ENCODE measurements at places on chromosomes 7 and 10.

DNA sequence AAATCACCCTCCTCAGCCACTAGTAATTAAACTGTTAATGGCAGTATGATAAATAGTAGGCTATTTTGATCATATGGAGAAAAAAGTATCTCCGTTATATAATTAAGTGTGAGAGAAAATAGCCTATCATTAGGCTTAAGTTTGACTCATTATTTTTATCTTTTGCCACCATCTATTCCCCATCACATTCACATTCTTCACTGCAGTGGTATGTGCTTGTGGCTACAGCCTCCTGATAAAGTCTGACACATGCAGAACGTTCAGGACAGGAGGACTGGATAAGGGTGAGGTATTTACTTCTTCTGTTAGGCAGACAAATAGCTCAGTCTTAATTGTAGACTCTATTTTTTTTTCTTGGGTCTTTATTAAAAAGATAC lies 5.8 kb downstream of the NEBL start:
- peak; percentile 85 for DNase-seq

DNA sequence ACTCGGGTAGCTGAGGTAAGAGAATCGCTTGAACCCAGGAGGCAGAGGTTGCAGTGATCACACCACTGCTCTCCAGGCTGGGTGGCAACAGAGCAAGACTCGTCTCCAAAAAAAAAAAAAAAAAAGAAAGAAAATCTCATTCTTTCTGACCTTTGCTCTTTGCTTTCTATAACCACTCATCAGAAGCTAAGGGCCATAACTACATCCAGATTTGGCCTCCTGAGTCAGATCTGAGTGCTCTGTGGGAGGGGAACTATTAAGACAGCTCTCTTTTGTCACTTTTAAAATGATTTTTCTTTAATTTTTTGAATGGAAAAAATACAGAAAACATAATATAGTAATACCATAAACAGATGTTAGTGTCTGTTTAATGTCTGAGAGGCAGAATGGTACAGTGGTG lies 210.1 kb downstream of the KIAA1217 start:
- no peak for DNase-seq

- no peak for DNase-seq
Observed at GRCh38 chr7:106480161-106480579, 180.8 kb downstream of the CCDC71L start.

GRCh38 chr10:120861178-120861855 lies 10.2 kb downstream of the WDR11 start:
- no peak for DNase-seq

DNA sequence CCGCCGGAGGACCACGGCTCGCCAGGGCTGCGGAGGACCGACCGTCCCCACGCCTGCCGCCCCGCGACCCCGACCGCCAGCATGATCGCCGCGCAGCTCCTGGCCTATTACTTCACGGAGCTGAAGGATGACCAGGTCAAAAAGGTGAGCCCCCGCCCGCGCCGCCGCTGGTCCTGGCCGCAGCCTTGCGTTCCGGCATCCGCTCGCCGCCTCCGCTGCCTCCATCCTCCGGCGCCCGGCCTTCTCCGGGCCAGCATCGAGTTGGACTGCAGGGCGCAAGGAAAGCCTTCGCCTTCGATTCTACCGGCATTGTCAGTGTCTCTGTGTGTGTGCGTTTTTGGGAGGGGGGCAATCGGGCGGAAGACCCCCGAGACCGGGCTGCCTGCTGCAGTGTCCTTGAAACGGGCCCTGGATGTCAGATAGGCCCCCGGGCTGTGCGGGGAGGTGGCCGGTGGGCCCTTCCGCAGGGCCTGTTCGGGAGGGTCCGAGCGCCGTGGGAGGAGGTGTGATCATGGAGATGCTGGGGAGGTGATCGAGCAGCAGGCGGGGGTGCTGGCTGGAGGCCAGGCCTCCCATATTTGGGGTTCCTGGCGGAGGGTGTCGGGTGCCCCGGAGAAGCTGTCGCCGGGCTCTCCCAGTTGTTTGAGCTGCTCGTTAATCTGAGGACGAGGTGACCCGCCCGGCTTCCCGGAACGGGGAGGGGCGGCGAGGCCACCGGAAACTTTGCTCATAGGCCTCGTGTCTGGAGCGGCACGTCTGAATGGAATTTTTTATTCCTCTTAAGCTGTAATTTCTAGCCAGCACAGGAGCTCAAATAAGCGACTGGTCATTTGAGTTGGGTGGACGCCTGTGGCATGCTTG lies 40.8 kb downstream of the HK1 start:
- peak; percentile 65 for DNase-seq

DNA sequence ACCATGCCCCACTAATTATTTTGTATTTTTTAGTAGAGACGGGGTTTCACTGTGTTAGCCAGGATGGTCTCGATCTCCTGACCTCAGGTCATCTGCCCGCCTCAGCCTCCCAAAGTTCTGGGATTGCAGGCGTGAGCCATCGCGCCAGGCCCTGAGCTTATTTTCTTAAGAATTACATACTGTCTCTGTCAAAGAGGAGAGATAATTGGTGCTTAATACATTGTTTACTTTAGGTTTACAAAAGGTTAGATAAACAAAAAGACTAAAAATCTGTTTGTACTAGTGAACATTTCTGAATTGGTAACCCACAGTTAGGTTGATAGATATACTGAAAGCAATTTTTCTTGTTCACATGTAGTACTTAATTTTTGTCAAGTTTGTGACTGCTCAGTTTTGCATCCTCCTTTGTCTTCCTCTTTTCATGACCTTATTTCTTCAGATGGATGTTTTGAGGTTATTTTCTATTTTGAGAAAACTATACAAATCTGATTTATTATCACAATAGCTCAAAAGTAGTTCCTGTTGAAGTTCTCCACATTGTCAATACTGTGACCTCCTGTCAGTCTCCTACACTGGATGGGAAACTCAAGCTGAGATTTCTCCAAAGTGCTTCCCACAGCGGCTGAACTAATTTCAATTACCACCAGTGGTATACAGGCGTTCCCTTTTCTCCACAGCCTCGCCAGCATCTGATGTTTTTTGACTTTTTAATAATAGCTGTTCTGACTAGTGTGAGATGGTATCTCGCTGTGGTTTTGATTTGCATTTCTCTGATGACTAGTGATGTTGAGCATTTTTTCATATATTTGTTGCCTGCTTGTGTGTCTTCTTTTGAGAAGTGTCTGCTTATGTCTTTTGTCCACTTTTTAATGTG lies 22.5 kb downstream of the HHEX start:
- no peak for DNase-seq

DNA sequence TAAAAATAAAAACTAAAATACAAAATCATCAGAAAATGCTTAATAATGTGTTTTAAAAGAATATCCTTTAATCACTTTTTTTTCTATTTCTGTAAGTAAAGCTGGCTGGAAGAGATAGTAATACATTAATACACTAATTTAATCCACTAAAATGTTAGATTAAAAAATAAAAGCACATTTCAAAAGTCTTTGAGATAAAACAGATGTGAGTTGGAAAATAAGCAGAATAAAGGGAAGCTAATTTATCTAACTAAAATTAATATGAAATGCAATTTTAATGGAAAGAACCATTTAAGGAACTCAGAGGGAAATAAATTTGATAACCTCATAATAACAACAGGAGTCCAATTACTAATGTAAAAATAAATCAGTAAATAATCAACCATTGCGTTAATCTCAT lies 774.8 kb upstream of the MBL2 start:
- DNase-seq, result no peak

- DNase-seq, result no peak
Observed at GRCh38 chr10:58854811-58855210, 321.6 kb upstream of the PHYHIPL start.

GRCh38 chr7:82224529-82224928 lies 219.0 kb downstream of the CACNA2D1 start:
- DNase-seq, result no peak

GRCh38 chr7:46932306-46932675 lies 649.6 kb downstream of the TNS3 start:
- no peak for DNase-seq

- DNase-seq, result no peak
Observed at GRCh38 chr10:118669020-118669791, 73.8 kb upstream of the PRLHR start.

DNA sequence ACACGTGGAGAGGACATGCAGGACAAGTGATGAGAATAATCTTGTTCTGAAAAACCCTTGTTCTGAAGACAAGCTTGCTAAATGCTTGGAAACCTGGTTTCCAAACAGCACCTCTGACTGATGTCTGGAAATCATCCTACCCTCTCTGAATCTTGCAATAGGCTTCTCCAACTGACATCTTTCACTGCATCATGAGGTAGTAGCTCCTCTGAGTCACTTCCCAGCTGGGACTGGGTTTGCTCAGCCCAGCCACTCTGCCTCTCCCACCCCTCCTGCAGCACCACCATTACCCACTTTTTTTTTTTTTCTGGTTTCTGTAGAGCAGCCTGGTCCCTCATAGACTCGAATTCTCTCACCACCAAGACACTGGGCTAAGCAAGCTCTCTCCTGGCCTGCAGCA lies 919.8 kb downstream of the GRID1 start:
- DNase-seq, result peak; percentile 63

DNA sequence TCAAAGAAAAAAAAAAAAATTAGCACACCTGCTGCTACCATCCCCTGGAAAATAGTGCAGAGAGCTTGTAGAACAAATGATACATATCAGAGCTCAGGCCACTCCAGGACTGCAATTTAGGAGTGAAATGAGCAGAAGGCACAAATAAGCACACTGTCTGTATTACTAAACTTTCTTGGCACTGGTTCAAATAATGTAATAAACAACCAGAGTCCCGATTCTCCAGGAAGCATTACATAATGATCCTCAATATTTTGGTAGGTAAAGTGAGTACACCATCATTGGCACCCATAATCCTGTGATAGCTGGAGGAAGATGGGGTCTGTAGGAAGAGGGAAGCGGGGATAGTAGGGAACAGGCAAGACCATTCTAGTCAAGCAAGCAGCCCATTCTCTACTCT lies 74.3 kb downstream of the SVOPL start:
- DNase-seq, result no peak

- peak; percentile 12 for DNase-seq
Observed at GRCh38 chr7:139799586-139799985, 21.8 kb upstream of the HIPK2 start.

- DNase-seq, result peak; percentile 49
Observed at GRCh38 chr10:43845121-43845520, 196.4 kb upstream of the ZNF32 start.

- DNase-seq, result no peak
Observed at GRCh38 chr10:110324805-110325280, 20.1 kb upstream of the SMNDC1 start.

GRCh38 chr10:128721963-128722445 lies 595.8 kb upstream of the MKI67 start:
- peak; percentile 29 for DNase-seq

DNA sequence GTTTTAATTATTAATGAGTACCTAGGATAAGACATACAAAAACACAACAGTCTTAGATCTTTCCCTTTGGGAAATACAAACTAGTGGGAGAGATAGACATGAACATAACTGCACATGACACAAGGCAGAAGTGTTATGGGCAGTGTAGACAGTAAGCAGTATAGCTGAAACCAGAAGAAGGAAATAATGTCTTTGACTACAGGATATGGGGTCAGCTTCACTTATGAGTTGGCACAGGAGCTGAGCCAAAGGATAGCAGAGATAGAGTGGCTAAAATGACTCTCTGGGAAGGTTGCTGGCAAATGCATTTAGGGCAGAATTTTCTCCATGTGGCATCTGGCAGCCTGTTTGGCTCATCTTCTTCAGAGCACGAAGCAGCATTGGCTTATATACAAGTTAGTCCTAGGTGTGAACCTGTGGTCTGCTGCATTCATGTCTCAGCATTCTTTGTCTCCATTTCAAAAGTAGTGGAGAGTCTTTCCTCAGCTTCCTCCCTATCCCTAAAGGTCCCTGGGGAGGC lies 60.3 kb upstream of the FEZF1 start:
- DNase-seq, result no peak

DNA sequence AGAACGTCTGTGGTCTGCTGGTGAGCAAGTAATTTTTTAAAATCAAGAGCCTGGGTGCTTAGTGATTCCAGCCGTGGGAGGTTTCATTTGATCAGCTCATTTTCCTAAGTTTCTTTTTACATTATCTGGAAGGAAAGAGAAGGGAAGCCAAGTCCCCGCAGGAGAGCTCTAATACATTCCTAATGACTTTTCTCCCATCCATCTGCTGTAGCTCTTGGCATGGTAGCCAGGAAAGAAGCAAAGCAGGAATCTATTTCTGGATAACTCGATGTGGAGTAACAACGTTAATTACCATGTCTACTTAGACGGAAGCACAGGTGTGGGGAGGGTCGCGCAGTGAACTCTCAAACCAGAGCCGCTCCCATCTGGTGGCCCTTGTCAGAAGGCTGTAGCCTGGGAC lies 121.9 kb downstream of the PAXIP1 start:
- no peak for DNase-seq

- peak; percentile 51 for DNase-seq
Observed at GRCh38 chr10:132848291-132848701, 62.3 kb upstream of the NKX6-2 start.

DNA sequence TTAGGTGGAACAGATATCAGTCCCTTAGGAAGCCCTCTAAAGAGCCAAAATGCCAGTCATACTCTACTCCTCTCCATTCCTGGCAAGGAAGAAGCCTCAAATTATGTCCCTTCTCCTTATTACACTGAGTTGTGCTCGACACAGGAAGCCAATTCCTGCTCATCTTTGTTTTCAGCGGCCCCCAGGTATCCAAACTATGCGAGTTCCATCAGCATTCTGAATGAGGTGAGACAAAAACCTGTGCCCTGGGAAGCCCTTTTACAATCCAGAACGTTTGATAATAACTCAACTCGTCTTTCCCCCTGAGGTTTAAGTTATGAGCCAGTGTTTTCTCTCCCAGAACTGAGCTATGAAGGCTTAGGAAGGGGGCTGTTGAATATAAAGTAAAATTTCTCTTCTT lies 580.5 kb downstream of the NXPH1 start:
- DNase-seq, result peak; percentile 69

- DNase-seq, result peak; percentile 50
Observed at GRCh38 chr7:150737265-150738055, at the start of gene GIMAP5. GIMAP5 (plus strand) TSS chr7:150737418; CDS start chr7:150740885, 3,467 bp downstream.

DNA sequence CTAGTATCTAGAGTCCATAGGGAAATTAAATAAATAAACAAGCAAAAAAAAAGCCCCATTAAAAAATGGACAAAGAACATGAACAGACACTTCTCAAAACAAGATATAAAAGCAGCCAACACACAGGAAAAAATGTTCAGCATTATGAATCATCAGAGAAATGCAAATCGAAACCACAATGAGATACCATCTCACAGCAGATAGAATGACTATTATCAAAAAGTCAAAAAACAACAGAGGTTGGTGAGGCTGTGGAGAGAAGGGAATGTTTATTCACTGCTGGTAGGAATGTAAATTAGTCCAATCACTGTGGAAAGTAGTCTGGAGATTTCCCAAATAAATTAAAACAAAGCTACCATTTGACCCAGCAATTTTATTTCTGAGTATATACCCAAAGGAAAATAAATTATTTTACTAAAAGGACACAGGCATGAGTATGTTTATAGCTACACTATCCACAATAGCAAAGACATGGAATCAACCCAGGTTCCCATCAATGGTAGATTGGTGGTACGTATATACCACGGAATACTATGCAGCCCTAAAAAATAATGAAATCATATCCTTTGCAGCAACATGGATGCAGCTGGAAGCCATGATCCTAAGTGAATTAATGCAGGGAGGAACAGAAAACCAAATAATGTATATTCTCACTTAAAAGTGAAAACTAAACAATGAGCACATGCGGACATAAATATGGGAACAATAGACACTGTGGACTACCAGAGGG lies 366.5 kb upstream of the SEMA3C start:
- DNase-seq, result no peak

Measured in islet precursor cell (in vitro differentiated cells).